ENCODE measurements at places on chromosomes 11 and 22.

- peak; percentile 9 for DNase-seq
Observed at GRCh38 chr11:10208131-10208575, 85.9 kb downstream of the SBF2 start.

DNA sequence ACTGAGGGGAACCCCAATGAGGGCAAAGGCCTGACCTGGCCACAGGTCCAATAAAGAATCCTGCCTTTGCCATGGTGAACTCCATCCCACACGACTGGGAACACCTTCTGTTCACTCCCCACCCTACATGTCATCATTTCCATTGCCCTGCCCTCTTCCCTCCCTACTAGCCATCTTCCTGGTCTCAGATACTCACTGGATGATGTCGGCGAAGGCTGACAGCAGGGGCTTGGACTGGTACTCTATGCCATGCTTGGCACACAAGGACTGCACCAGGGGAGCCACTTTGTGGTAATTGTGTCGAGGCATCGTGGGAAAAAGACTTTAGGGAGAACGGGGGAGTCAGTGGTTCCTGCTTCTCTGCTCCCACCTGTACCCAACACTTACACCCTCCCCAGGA is 9.9 kb downstream of the FEN1 start:
- no peak for DNase-seq

- DNase-seq = peak; percentile 7
Observed at GRCh38 chr11:25734591-25735211, 597.2 kb upstream of the ANO3 start.

- DNase-seq = no peak
Observed at GRCh38 chr22:41758231-41758630, 42.2 kb upstream of the CCDC134 start.

- DNase-seq = no peak
Observed at GRCh38 chr11:57479911-57480310, 19.6 kb downstream of the RTN4RL2 start.

DNA sequence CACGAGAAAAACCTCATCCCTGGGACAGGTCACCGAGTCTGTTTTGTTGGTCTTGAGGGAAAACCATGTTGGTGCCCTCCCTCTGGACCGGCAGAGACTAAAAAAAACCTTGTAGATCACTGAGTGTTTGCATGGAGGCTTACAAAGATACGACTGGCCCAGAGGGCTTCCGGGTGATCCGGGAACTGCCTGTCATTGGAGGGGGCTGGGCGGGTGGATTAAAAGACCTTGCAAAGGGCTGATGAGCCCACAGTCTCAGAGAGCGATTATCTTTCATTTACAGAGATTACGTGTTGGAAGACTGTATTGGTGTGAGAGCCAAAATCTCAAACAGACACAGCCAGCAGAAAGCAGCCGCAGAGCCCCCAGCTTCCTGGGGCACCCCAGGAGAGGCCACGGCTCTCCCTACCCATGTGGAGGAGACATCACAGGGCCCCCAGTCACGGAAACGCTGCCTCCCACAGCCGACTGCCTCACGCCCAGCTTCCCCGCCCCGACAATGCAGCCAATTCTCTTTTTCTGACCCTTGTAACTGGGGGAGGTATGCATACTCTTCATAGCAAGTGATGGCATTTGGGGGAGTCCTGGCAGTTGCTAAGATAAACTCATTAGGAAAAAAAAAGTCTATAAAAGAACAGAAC is 426.4 kb downstream of the CTTN start:
- DNase-seq = no peak

- DNase-seq = no peak
Observed at GRCh38 chr11:106625566-106625965, 392.7 kb downstream of the GUCY1A2 start.

DNA sequence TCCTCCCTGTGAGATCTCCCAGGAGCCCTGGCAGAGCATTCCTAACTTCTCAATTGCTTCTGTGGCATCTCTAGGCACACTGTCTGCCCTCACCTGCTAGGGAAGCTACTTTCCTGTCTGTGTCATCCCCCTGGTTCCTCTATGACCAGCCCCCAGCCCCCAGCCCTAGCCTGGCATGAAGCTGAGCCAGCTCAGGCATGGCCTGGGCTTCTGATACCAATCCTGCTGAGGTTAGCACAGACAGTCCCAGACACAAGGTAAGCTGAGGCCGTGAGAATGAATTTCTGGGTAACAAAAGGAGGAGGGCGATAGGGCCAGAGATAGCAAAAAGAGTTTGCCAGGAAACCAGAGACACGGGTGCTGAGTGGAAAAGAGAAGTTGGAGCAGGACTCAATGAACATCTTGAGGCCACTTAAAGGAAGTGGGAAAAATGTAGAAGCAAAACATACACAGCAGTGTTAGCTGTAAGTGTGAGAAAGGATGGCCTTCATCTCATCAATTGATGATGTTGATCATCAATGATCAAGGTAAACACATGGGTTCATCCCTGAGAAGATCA is 87.6 kb upstream of the PICALM start:
- no peak for DNase-seq

GRCh38 chr22:46087816-46088277 is 62.5 kb upstream of the PPARA start:
- peak; percentile 66 for DNase-seq

- no peak for DNase-seq
Observed at GRCh38 chr11:123562158-123562557, 92.3 kb downstream of the SCN3B start.

DNA sequence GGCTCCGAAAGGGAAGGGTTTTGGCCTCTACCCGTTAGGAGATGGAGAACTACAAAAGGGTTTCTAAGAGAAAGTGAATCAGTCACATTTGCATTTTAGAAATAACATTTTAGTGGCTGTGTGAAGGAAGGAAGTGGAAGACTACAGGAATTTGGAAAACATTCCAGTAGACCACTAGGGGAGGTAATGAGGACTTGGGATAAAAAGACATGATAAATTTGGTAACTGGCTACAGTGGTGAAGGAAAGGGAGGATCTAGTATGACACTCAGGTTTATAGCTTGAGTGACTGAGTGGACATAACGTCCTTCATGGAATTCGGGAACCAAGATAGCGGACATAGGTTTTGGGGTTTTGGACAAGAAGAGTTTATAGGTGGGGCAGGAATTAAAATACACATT is 7.0 kb upstream of the RRM1 start:
- no peak for DNase-seq

- DNase-seq = no peak
Observed at GRCh38 chr22:25643232-25644000, 78.9 kb downstream of the GRK3 start.

- peak; percentile 60 for DNase-seq
Observed at GRCh38 chr11:91299980-91300379, 924.6 kb upstream of the FAT3 start.

- DNase-seq = peak; percentile 62
Observed at GRCh38 chr11:12066799-12067508, 43.4 kb upstream of the MICAL2 start.

DNA sequence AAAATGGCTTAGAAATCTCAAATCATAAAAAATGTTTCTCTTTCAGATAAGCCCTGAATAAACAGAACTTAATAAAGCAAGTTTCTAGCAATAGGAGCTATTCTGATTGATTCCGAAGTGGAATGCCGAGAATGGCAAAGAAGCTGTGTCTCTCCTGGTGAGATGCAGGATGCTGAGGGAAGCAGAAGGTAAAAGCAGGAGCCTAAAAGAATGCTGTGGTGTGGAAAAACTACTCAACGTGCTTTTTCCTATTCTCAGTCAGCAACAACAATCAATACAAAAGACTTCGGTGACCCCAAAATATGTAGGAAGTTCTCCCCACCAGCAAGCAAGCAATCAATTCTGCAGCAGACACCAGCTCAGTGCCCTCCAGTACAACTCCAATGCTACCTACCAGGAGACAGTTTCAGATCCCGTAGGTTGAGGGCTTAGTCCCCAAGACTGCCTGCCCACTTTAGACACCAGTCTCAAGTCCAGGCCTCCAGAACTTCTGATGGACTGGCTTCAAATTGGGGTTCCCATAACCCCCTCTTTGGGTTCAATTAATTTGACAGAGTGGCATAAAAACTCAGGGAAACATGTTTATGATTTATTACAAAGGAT is 6.6 kb downstream of the CTSC start:
- DNase-seq = no peak

DNA sequence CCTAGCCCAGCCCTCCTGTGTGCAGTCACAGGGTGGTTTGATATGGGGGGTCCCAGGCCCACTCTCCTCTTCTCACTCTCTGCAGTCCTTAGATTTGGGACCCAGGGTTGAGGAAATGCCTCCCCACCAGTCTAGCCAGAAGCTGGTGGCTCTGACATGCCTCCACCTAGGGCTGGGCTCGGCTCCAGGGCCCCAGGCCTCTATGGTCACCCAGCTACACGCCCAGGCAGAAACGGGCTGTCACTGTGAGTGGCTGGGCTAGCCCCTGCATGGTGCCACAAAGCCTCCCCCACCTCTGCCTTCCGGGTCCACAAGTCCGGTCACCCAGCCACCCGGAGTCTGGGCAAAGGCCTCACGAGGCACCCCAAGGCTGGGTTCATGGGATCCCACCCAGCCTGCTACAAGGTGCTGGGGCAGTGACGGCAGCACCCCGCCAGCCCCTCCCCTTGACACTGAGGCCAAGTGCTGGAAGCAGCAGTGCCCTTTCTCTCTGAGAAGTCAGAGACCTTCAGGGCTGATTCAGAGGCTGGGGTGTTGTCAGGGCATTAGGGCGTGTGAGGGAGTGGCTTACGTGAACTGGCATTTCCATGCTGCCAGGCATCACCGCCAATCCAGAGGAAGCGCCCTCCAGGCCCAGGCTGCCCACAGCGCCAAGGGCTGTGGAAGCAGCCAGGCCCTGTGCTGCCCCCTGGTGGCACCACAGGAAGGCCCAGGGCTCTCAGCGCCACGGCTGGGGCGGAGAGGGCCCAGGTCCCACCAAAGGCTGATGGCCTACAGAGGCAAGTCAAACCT is 638 bp upstream of the PITPNM1 start:
- DNase-seq = peak; percentile 47

- no peak for DNase-seq
Observed at GRCh38 chr11:120917559-120918239, 106.2 kb upstream of the TBCEL start.

GRCh38 chr11:64303109-64304031 is 2.0 kb upstream of the ESRRA start:
- no peak for DNase-seq

- no peak for DNase-seq
Observed at GRCh38 chr11:75245356-75246005, 4.9 kb downstream of the TPBGL start.

DNA sequence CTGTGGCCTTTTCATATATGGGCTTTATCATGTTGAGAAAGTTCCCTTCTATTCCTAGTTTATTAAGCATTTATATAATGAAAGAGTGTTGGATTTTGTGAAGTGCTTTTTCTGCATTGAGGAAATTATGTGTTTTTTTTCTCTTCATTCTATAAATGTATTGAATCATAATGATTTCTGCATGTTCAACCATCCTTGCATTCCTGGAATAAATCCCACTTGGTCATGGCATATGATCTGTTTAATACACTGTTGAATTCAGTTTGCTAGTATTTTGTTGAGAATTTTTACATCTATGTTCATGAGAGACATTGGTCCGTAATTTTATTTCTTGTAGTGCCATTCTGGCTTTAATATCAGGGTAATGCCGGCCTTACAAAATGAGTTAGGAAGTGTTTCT is 25.8 kb downstream of the PIM3 start:
- no peak for DNase-seq

GRCh38 chr22:46583571-46583970 is 36.6 kb upstream of the GRAMD4 start:
- DNase-seq = no peak

DNA sequence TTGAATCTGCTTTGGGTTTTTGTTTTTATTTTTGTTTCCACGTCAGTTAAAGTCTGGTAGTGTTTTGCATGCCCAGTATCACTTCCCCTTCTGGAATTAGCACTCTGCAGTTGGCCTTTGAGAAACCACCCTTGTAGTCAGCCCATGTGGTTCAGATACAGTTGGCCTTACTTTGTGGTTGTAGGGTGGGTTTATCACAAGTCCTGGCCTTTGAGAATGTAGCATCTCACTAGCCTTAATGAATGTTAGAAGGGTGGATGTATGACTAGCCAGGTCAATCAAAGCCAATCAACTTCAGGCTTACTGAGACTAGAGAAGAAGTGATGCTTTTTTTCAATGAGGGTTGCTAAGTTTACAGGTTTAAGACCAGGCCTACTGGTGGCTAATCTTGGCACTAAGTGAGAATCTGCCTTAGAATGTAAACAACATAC is 19.8 kb downstream of the ARL14EP start:
- DNase-seq = no peak

- no peak for DNase-seq
Observed at GRCh38 chr22:23675502-23676415, 15.1 kb upstream of the RGL4 start.

DNA sequence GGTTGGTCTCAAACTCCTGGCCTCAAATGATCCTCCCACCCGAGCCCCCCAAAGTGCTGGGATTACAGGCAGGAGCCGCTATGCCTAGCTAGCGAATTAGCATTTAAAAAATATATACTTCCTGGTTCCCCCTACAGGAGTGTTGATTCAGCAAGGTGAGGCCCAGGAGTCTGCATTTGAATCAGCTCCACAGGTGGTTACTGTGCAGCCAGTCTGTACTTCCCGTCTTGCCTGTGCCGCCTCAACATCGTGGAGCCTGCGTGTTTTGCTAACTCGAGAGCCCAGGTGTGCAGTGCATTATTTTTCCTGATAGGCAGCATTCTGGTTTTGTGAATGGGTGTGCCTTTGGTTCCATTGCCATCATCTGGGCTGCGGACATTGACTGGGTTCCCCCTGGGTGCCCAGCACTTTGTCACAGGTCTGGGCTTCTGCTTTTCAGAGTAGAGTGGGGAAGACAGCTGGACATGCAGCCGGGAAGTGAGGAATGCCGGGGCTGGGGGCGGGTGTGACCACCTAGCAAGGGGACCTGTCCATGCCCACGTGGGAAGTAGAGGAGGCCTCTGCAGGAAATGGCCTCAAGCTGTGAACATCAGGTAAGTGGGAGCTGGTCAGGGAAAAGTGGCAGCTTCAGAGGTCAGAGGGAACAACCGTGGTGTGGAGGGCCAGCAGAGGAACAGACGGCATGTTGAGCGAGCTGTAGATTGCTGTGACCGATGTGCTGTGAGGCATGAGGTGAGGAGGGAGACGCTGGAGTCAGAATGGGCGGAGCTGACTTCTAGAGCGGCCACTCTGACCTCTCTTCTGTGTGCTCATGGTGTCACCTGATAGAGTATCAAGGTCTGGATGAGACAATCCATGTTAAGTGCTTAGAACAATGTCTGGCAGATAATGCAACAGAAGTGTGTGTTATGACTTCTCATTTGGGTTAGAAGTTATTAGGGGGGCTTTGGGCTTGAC is 42.2 kb downstream of the PPFIA1 start:
- DNase-seq = no peak

GRCh38 chr11:82969811-82970210 is 68.3 kb downstream of the DDIAS start:
- DNase-seq = no peak

- no peak for DNase-seq
Observed at GRCh38 chr11:10537600-10537999, 3.4 kb downstream of the RNF141 start.

Data from skeletal muscle cell (primary cell).